ENCODE measurements at places on chromosomes 1 and 21.

DNA sequence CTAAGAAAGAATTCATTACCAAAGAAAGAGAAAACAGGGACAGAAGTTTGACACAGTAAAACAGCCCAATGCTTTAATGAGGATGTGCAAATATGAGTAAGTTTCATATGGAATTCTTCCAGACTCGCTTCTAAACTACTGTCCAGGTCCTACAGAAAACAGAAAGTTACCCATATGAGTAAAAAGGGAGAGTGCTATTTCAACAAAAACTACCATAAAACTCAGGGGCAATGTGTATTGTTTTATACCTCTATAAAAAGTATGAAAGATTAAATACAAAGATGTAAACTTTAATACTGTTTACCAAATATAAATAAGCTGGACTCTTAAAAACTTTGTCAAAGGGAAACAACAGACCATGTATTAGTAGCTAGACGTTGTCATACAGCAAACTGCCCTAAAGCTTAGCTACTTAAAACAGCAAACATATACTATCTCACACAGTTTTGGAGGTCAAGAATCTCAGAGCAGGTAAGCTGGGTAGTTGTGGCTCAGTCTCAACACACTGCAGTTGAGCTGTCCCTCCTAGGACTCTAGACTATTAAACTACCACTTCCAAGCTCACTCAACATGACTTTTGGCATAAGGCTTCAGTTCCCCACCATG is 174.9 kb downstream of the COP1 start:
- no peak for DNase-seq

DNA sequence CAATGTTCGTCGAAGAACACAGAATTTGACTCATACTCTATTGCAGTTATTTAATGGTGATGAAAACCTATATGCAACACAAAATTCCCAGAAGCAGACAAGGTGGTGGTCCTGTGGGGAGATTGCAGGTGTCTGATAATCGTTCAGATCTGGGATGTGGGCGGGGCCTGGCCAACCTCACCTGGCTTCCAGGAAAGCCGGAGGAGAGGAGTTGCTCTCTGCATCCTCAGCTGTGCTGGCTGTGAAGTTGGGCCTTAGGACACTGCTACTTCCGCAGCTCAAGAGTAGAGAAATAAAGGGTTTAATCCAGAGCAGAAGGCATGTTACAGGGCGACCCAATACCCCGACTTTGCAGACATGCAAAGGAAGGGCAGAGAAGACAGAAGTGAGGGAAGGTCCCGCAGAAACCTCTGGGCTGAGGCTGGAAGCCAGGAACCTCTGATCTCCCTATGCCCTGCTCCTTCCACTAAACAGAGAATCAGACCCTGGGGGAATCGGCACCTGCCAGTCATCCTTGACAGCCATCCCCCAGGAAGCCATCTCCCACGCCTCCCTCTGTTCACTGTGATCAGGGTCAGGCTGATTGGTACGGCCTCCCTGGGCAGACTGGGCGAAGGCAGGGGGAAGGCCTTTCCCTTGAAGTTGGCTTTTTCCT is 590.3 kb downstream of the AJAP1 start:
- no peak for DNase-seq

DNA sequence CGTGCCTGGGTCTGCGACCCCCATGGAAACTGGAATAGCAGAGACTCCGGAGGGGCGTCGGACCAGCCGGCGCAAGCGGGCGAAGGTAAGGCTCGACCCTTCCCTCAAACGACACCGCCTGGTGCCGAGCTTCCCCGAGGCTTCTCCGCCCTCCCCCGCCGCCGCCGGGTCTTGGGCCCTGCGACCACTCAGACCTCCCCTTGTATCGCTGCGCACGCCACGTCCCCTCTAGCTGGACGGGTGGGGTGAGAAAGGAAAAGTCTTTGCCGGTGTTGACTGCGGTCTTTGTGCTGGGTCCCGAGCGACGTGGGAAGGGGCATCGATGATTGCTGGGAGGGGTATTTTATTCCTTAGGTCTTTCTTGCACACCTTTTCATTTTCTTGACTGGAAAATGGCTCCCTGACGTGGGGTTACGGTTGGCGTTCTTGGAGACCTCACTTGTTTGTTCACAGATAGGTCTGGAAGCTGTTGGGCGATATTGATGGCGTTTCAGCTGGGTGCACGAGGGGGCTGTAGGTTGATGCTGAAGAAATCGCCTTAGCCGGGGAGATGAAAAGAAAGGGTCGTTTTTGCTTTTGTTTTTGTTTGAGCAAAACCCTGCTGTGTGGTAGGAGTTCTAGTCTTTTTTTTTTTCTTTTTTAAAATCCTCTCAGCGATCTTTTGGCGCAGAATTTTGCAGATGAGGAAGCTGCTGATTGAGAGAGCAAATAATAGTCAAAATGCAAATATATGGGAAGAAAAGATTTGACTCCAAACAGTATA is 776 bp downstream of the KDM1A start:
- peak; percentile 33 for DNase-seq

- DNase-seq = no peak
Observed at GRCh38 chr1:6200188-6200809, 904 bp upstream of the RPL22 start.

GRCh38 chr1:195831789-195832188 is 776.5 kb downstream of the KCNT2 start:
- no peak for DNase-seq

DNA sequence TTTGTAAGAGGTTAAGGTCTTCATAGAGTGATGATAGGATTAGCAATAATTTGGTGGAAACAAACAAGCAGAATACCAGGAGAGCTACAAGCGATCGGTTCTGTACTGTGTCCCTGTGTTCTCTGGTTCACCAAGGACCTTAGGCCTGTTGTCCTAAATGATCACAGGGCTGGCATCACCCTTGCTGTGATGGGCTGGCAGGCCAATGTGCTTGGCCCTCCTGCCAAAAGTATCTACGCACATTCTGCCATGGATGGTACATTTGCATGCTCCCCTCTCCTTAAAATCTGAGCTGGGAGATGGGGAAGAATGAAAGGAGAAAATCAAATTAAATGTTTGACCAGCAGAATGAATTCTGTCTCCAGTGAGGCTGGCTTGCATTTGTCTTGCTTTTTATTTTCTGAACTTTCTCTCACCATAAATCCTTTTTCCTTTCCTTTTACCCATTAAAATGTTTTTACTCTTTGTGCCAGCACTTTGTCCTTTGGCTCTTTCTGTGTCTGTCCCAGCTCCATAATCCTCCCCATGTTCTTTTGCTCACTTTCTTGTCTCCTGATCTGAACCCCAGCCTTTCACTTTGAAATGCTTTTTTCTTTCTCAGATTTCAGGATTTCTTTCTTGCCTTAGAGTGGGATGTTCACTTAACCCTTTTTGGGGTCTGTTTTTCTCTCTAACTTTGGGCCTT is 51.7 kb downstream of the PBX1 start:
- no peak for DNase-seq

GRCh38 chr1:59410457-59410856 is 113.6 kb downstream of the FGGY start:
- DNase-seq = no peak

DNA sequence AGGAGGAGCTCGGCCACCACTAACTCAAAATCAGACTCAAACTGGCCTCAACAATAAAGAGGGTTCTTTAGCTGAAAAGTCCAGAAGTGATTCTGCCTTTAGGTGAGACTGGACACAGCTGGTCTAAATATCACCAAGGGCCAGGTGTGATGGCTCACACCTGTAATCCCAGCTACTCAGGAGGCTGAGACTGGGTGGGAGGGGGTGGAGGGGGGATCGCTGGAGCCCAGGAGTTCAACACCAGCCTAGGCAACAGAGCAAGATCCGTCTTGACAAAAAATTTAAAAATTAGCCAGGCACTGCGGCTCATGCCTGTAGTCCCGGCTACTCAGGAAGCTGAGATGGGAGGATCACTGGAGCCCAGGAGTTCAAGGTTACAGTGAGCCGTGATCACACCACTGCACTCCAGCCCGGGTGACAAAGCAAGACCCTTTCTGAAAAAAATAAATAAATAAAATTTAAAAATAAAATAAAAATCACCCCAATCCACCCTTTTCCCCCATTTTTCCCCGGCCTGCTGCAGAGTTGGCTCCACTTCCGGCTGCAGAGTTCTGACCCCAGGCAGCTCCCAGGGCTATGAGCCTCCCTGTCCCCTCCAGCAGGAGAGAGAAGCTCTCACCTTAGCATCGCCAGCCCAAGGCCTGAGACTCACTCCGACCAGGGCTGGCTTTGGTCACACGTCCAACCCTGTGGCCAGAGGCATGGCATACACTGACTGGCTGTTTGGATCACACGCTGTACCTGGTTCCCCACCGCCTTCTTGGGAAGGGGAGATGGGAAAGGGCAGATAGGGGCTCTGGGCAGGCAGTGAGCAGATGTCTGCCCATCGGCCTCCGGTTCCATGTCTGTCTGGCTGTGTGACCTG is 87.3 kb upstream of the IFFO2 start:
- no peak for DNase-seq

GRCh38 chr1:64005801-64006200 is 197.6 kb upstream of the UBE2U start:
- DNase-seq = no peak

DNA sequence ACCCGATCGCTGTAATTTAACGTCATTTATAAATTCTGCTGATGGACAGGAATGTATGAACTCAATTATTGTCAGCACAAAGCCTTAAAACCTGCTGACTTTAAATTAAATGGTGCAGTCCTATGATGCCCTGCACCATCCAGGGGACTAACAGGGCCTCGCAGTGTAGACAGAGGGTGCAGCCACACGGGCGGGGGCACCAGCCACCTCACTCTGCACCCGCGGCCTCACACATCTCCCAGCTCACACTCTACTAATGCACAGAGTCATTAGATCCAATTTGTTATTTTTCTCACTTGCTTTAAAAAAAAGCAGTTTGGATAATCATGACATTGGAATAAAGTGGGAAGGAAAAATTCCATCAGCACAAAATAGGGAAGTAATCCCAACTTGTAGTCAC is 49.7 kb downstream of the PROX1 start:
- no peak for DNase-seq

DNA sequence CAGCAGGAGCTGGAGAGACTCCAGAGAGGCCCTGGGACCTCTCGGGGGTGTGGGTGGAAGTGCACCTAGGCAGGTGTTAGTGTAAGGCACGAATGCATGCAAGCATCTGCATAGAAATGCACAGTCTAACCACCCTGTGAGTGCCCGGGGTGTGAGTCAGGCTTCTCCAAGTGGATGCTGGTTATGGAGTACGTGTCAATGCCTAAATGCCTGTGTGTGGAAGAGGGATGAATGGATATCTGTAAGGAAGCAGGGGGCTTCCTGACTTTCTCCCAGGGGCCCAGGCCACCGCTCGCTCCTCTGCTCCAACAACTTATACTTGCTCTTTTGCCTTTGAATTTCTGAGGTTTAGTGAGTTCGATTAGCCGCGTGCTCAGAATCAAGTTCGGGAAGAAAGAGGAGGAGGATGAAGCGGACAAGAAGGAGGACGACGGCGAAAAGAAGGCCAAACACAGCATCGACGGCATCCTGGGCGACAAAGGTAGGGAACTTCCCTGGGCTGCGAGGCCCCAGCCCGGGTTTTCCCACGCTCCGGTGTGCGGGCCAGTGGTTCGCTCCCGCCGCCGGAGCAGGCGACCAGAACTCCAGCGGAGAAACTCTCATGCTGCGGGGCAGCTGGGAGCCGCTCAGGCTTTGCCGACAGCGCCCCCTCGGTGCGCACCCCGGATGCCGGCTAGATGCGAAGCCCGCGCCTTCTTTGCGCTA is 5.4 kb downstream of the PAX7 start:
- DNase-seq = no peak

DNA sequence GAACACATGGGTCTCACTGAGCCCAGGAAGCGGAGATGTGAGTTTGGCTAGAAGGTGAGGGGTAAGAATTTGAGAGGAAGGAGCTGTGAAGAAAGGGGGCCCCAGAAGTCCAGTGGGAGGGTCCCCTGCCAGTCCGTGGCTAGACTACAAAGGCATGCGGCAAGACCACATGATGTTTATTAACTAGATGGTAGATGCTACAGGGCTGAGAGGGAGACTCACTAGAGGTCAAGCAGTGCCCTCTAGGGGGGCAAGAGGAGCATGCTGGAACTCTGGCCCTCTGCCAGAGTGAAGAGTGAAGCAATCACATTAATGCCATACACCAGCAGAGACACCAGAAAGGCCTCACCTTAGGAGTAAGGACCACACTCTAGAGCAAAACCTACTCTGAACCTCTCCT is 12.2 kb downstream of the KIAA0319L start:
- DNase-seq = peak; percentile 49

- DNase-seq = no peak
Observed at GRCh38 chr1:52679048-52679447, 19.1 kb downstream of the COA7 start.

DNA sequence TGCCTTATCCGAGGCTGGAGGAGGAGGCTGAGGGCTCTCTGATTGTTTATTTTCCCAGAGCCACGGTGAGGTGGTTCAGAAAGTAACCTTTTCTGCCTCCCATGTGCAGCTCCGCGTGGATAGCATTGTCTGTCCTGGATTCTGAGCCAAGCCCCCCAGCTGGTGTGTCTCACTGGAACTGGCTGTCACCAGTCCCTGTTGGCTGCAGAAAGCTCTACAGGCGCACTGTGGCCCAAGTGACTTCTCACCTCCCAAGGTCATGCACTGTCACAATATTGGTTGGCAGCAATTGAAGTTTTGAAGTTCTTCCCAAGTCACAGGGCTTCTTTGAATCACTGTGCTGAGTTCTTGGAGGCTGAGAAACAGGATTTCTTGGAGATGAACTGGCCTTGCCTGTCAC is 8.2 kb downstream of the BMP8A start:
- DNase-seq = no peak

GRCh38 chr1:67921725-67922489 is 88.6 kb upstream of the GNG12 start:
- no peak for DNase-seq

DNA sequence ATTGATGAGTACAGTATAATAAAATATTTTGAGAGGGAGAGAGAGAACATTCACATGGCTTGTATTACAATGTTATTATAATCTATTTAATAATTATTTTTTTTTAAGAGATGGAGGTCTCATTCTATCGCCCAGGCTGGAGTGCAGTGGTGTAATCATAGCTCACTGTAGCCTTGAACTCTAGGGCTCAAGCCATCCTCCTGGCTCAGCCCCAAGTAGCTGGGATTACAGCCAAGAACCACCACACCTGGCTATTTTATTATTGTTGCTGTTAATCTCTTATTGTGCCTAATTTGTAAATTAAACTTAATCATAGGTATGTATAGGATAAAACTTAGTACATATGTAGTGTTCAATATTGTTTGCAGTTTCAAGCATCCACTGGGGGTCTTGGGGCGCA is 57.8 kb downstream of the HS2ST1 start:
- no peak for DNase-seq

DNA sequence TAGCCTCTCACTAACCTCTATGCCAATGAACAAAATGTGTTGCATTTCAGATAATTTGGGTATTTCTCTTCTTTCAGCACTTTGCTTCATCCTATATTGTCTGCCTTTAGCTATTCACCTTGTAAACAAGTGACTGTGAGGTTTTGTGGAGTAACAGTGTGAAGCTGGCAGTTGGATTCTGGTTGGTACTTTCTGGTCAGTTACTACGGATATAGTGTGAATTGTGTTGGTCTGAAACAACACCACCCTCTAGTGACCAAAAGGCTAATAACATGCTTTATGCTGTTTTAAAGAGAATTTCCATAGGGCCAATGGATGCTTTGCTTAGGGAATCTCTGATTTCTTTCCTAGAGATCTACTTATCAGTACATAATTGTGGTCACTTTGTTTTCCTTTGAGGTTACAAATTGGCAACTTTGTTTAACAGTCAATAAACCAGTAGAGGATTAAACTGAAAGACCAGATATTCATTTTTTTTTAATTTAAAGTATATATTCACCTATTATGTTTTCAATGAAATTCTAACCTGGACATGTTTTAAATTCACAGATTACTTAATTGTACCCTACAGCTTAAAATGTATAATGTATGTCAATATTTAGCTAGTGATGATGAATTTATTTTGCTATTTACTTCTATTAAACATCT is 2.5 kb upstream of the PTGER3 start:
- DNase-seq = no peak

GRCh38 chr1:234320549-234320948 is 52.7 kb upstream of the COA6 start:
- no peak for DNase-seq
